Fibroblast of lung (primary cell): ENCODE measurements at places on chromosomes 7 and 10.
A peak's percentile ranks its signal among the peaks of the same experiment; 100 is the strongest.

DNA sequence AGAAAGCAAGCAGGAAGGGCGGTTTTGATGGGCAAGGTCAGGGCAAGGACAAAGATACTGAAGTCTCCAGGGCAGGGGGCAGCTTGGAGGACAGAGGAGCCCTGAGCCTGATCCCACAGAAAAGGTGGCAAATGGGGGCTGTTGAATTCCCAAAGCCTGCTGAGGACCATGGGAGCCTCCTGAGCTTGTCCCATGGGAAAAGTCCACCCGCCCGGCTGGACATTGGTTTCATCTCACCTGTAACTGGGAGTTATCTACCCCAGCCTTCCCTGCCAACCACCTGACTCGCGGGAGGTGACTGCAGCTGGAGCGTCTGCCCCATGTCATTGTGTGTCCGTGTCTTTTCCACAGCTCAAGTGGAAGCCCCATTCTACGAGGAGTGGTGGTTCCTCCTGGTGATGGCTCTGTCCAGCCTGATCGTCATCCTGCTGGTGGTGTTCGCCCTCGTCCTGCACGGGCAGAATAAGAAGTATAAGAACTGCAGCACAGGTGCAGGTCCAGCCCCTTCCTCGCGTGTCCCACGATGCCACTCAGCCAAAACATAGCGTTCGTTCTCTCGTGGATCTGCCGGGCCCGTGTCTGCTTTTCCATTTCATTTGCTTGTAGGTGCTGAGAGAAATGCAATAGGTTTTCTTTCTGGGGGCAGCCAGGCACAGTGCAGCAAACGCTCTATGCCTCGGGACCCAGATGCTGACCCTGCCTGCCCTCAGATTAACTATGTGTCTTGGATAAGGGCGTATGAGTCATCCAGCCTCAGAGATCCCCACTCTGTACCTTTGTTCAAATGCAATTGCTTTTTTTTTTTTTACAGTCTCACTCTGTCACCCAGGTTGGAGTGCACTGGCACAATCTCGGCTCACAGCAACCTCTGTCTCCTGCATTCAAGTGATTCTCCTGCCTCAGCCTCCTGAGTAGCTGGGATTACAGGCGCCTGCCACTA is 444.5 kb upstream of the FOXK1 start:
- no peak for DNase-seq

- no peak for DNase-seq
Observed at GRCh38 chr10:131870831-131871672, 29.8 kb upstream of the PPP2R2D start.

DNA sequence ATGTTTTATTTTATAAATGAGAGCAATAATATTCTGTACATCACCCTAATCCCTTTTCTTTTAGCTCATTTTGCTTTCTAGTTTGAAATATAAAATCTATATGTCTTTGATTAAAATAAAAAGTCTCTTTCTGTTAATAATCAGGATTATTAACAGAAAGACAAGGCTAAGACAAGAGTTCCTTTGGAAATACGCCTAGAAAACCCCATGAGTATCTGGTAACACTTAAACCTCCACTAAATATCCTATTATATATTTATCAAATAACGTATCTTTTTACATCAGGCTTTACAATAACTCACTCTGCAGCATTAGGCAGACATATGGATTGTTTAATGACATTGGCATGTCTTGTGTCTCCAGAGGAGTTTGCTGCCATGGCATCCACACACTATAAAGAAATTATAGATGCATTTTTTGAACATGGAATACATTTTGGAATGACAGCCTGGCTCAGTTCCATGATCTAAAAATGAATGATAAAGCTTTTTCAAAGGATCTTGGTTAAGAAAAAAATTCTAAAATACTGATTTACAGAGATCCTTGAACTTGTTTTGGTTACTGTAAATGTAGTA is 98.7 kb downstream of the TMEM26 start:
- no peak for DNase-seq

GRCh38 chr7:140476698-140477261 is 2.5 kb downstream of the MKRN1 start:
- DNase-seq: no peak

GRCh38 chr7:123553159-123553558 is 4.5 kb downstream of the NDUFA5 start:
- DNase-seq: no peak

DNA sequence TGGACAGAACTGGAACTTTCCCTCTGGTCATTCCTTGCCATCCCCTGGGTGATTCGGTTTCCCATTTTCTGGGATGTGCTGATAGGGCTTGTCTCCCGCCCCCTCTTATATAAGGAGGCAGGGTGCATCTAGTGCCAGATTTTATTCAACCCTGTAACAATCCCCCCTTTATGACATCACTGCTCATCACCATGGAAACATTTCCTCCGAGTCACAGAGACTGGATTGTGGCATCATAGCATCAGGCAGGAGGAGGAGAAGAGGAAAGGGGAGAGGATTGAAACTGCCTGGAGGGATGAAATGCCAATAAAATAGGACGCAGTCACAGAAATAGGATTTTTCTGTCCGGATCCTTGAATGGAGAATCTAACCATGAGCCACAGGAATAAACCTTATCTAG is 25.0 kb downstream of the SORCS3 start:
- DNase-seq: no peak

DNA sequence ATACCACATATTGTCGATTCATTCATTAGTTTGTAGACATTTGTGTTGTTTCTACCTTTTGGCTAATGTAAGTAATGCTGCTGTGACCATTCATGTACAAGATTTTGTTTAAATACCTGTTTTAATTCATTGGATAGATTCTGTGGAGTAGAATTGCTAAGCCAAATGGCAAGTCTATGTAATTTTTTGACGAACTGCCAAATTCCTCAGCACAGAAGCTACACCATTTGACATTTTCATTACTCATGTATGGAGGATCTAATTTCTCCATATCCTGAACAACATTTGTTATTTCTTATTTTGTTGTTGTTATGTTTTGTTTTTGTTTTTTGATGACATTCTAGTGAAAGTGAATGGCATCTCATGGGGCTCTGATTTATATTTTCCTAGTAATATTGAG is 1351.3 kb upstream of the SORCS1 start:
- no peak for DNase-seq

- no peak for DNase-seq
Observed at GRCh38 chr10:105879401-105879800, 1238.3 kb downstream of the SORCS3 start.

- DNase-seq: peak; percentile 44
Observed at GRCh38 chr7:101816595-101817470, 593 bp upstream of the CUX1 start.

- DNase-seq: no peak
Observed at GRCh38 chr7:111708072-111708471, 145.8 kb upstream of the IMMP2L start.

DNA sequence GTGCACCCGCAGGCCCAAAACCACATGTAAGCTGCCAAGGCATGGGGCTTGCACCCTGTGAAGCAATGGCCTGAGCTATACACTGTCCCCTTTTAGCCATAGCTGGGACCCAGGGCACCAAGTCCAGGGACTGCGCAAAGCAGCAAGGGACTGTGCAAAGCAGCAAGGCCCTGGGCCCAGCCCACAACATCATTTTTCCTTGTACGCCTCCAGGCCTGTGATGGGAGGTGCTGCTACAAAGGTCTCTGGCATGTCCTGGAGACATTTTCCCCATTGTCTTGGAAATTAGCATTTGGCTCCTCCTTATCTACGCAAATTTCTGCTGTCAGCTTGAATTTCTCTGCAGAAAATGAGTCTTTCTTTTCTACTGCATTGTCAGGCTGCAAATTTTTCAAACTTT is 24.8 kb downstream of the ARHGAP19 start:
- DNase-seq: no peak

GRCh38 chr7:23246555-23246954 is at the start of gene GPNMB:
Gene GPNMB (plus strand): TSS chr7:23246775. CDS start chr7:23246858, 83 bp downstream.
- DNase-seq: peak; percentile 83

- DNase-seq: no peak
Observed at GRCh38 chr7:9681284-9681683, 1247.9 kb downstream of the NXPH1 start.

- DNase-seq: peak; percentile 68
Observed at GRCh38 chr10:103197174-103197573, 4.1 kb upstream of the NT5C2 start.

DNA sequence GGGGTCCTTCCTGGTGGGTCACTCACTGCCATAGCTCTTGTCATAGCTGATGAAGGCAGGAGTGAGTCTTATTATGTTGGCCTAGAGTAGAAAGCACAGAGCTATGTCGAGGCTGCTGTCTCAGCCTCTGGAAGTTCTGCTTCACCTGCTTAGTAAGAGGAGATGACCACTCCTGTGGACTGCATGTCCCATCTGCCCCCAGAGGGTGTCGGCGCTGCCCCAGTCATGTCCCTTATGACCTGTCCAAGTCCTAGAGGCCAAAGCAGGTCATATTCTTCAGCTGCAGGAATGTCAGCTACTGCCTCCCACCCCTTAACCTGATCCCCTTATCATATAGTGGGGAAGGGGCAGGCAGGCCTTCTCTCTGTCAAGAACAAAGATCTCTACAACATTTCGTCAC is 72.4 kb upstream of the AGK start:
- no peak for DNase-seq

DNA sequence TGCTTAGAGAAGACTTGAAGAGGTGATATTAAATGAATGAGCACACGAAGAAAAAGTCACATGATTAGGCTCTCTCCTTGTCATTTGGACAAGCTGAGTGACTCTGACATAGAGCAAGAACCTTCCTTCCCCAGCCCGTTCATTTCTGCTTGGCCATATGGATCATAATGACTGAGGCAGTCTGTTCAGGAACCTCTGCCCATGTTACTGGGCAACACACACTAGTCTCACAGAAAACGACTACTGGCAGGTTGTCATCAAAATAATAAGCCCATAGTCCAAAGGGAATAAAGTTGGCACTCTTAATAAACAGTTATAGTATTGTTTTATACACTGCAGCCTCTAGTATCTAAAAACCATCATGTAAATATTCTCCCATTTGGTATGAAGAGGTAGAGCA is 635.0 kb downstream of the REEP3 start:
- DNase-seq: no peak
